ENCODE measurements at places on chromosomes 11 and 22. TPM values are rescaled to one million over a fixed set of nuclear protein-coding genes. Genes with fewer than 3 reads are reported as not detected.

Gene CRYBB3
- total RNA-seq: not detected

- no peak overlapping the region for H3K27ac ChIP-seq
- H3K4me1 ChIP-seq: no peaks in the 10 kb centered on the region
- no peak for DNase-seq
- no peaks in the 10 kb centered on the region for H3K36me3 ChIP-seq
Observed at GRCh38 chr11:92881940-92882450, 87.5 kb upstream of the MTNR1B start.

GRCh38 chr11:61543606-61544306 lies 35.2 kb downstream of the LRRC10B start:
- no peaks in the 10 kb centered on the region for H3K27me3 ChIP-seq
- H3K27ac ChIP-seq: no peak overlapping the region

DNA sequence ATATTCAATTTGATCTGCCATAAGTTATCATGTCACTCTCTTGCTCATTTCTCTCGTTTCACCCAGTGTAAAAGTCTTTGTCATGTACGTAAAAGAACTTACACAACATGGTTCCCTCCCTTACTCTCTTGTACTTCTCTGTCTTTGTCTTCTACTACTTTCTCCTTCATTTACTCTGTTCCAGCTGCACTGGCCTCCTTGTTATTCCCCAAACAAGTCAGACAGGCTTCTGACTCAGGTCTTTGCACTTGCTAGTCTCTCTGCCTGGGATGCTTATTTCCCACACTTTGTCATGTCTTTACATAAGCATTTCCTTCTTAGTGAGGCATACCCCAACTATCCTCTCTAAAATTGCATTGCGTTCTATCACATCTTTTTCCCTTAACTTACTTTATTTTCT lies 117.3 kb downstream of the CYP2R1 start:
- H3K36me3 ChIP-seq: no peaks in the 10 kb centered on the region
- H3K27me3 ChIP-seq: no peaks in the 10 kb centered on the region
- H3K4me3 ChIP-seq: no peak overlapping the region
- no peak overlapping the region for H3K27ac ChIP-seq

- no peak overlapping the region for H3K4me3 ChIP-seq
- H3K4me1 ChIP-seq: no peaks in the 10 kb centered on the region
- no peak for DNase-seq
- H3K27me3 ChIP-seq: no peaks in the 10 kb centered on the region
- no peak overlapping the region for H3K27ac ChIP-seq
- H3K36me3 ChIP-seq: no peaks in the 10 kb centered on the region
Observed at GRCh38 chr11:50098186-50098725, 65.6 kb downstream of the OR4C45 start.

Gene A4GALT
- total RNA-seq: 5.3 TPM

Gene PANX2
- total RNA-seq: 11.2 TPM

DNA sequence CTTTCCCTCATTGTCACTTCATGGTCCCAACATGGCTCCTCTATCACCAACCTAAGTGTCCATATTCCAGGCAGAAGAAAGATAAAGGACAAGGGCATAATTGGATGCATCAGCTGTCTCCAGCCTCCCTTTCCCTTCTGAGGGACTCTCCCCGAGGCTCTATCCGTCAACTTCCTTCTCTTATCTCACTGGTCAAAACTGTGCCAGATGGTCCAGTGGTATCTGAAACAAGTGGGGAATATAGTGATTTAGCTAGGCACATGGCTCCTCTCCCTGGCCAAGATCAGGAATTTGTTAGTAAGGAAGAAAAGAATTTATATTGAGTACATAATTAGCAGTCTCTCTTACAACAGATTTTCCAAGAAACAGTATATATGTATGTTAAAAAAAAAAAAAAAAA lies 12.6 kb upstream of the SPON1 start:
- no peaks in the 10 kb centered on the region for H3K36me3 ChIP-seq
- H3K27ac ChIP-seq: no peak overlapping the region
- peaks cover 14% of the 10 kb centered on the region for H3K27me3 ChIP-seq
- no peak for DNase-seq

Gene MISFA
- 6.0 TPM for total RNA-seq

GRCh38 chr11:44791316-44791925 lies 64.7 kb downstream of the TSPAN18 start:
- no peak overlapping the region for H3K27ac ChIP-seq
- H3K27me3 ChIP-seq: no peaks in the 10 kb centered on the region
- peaks cover 4% of the 10 kb centered on the region for H3K4me1 ChIP-seq
- H3K4me3 ChIP-seq: no peak overlapping the region

GRCh38 chr22:30079952-30080533 lies at the start of gene HORMAD2:
HORMAD2 (plus strand) TSS chr22:30080464; CDS start chr22:30093953, 13,489 bp downstream.
- H3K27ac ChIP-seq: no peak within 1 kb of the TSS
- H3K4me1 ChIP-seq: peaks cover 3% of the 10 kb centered on the region
- H3K4me3 ChIP-seq: no peak within 1 kb of the TSS
- peak; percentile 98 for DNase-seq

GRCh38 chr22:49642331-49642730 lies 185.3 kb downstream of the BRD1 start:
- no peaks in the 10 kb centered on the region for H3K36me3 ChIP-seq
- H3K27ac ChIP-seq: no peak overlapping the region
- no peaks in the 10 kb centered on the region for H3K4me1 ChIP-seq
- no peak overlapping the region for H3K4me3 ChIP-seq
- H3K27me3 ChIP-seq: no peaks in the 10 kb centered on the region

DNA sequence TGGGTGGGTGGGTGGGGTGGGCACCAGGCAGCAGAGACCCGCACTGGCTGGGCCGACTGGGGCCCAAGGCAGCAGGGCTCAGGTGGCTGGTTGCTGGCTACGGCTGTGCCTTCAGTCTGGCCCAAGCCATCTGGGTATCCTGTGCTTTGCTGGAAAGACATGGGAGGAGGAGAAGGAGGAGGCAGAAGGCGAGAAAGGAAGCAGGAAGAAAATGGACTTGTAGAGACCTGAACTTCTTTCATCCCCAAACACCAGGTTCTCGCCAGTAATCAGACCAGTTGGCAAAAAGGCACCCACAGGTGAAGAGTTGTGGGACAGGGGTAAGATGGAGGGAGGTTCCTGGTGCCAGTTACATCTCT lies 78.8 kb downstream of the IGLL1 start:
- H3K36me3 ChIP-seq: no peaks in the 10 kb centered on the region
- no peaks in the 10 kb centered on the region for H3K27me3 ChIP-seq
- H3K4me3 ChIP-seq: no peak overlapping the region
- DNase-seq: no peak
- no peak overlapping the region for H3K27ac ChIP-seq

DNA sequence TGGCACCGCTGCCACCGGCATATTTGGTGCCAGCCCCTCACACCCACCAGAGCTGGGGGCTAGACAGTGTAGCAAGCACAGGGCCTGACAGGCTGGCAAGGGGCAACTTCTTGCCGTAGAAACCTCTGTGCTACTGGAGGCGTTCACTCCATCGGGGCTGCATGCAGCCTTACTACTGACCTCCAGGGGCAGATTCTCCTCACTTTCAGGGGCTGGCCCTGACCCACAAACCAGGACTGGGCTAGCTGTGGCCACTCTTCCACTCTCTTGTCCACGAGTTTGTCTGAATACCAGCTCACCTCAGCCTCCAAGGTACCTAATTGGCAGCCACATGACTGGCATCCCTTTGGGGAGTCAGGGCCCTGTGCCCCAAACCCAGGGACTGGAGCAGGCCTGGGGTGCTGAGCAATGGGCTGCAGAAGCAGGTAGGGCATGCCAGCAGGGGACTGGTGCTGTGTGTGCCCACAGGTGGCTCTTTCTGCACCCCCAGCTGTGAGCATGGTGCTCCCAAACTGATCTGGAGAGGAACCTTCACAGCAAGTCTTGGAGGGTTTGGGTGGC lies 2.1 kb upstream of the LMO1 start:
- H3K4me1 ChIP-seq: peaks cover 3% of the 10 kb centered on the region
- H3K27me3 ChIP-seq: peaks cover 97% of the 10 kb centered on the region
- DNase-seq: peak; percentile 79
- no peaks in the 10 kb centered on the region for H3K36me3 ChIP-seq
- H3K27ac ChIP-seq: no peak overlapping the region
- H3K4me3 ChIP-seq: no peak overlapping the region

DNA sequence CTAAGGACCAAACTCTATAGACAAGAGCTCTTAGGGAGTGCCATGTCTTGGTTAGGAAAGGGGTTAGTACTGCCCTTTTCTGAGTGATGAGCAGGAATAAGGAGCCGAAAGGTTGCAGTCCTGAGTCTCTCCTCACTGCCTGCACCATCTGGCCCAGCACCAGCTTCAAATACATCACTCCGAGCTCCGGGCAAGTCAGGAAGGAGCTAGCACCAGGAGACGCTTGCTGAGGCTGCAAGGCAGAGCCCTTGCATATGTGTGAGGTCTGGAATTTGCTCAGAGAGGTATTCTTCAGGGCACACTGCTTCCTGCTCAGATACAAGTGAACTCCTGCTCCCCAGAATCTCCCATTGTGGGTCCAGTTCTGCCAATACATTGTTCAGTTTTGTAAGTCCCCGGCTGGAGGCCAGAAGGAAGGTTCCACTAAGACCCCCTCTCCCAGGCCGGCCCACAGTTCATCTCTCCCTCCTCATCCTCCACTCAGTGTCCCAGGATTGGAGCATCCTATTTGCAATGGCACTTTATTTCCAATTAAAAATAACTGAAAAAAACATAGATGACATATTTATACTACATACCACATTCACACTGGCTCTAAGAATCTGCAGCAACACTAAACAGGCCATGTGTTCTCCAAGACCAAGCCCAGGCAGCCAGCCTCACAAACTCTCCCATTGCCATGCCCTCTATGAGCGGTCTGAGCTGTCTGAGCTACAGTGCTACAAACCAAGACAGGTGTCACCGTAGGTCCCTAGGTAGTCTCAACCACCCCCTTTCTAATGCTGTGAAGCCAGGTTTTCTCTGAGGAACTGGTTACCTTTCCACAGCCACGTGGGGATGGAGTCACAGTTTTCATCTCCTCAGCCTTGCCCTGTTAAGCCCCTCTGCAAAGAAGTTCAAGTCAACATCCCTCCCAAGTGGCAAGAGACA lies 55.1 kb upstream of the SPATA19 start:
- H3K27me3 ChIP-seq: no peaks in the 10 kb centered on the region
- no peak overlapping the region for H3K27ac ChIP-seq
- DNase-seq: peak; percentile 35
- no peak overlapping the region for H3K4me3 ChIP-seq
- H3K4me1 ChIP-seq: no peaks in the 10 kb centered on the region

- no peaks in the 10 kb centered on the region for H3K36me3 ChIP-seq
- H3K4me1 ChIP-seq: peaks cover 14% of the 10 kb centered on the region
Observed at GRCh38 chr11:86637988-86638387, 34.4 kb downstream of the ME3 start.

- H3K36me3 ChIP-seq: peaks cover 16% of the 10 kb centered on the region
- peaks cover 5% of the 10 kb centered on the region for H3K4me1 ChIP-seq
- no peaks in the 10 kb centered on the region for H3K27me3 ChIP-seq
- H3K4me3 ChIP-seq: no peak overlapping the region
- no peak for DNase-seq
Observed at GRCh38 chr11:110134110-110134509, 40.9 kb downstream of the ZC3H12C start.

- no peaks in the 10 kb centered on the region for H3K36me3 ChIP-seq
- no peak overlapping the region for H3K4me3 ChIP-seq
- no peak overlapping the region for H3K27ac ChIP-seq
- H3K27me3 ChIP-seq: peaks cover 10% of the 10 kb centered on the region
- DNase-seq: peak; percentile 22
Observed at GRCh38 chr22:49228431-49229037, 599.1 kb downstream of the BRD1 start.

GRCh38 chr22:41254230-41254629 lies 13.5 kb upstream of the CHADL start:
- no peaks in the 10 kb centered on the region for H3K4me1 ChIP-seq
- H3K27me3 ChIP-seq: no peaks in the 10 kb centered on the region
- H3K4me3 ChIP-seq: no peak overlapping the region
- H3K27ac ChIP-seq: no peak overlapping the region

DNA sequence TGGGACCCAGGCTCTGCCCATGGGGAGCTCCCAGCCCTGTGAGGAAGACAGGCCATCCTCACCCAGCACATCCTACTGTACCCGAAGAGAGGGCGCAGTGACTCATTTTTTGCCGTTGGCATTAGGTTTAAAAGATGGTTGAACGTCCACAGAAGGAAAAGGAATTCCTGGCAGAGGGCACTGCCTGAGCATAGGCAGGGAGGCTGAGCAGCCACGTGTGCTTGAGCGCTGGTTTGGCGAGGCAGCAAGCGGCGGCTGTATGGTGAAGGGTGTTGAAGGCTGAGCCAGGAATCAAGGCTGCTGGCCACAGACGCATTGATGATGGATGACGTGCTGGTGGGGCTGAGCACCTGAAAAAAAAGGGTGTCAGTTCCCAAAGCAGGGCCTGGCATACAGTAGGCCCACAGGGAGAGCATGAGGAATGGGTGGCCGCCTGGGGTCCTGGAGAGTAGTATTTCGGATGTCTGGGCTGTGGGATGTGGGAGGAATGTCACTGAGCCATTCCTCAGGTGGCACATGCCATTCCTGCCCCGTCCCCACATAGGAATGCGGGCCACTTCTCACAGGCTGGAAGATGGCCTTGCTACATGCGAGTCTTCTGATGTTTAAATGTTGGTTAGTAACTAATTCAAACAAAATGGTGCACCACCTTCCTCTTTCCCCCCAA lies 112.5 kb downstream of the KIAA1671 start:
- H3K27ac ChIP-seq: no peak overlapping the region
- no peaks in the 10 kb centered on the region for H3K27me3 ChIP-seq
- H3K36me3 ChIP-seq: peaks cover 8% of the 10 kb centered on the region
- DNase-seq: no peak

- peaks cover 7% of the 10 kb centered on the region for H3K27me3 ChIP-seq
- H3K4me3 ChIP-seq: no peak overlapping the region
- H3K27ac ChIP-seq: no peak overlapping the region
- no peaks in the 10 kb centered on the region for H3K4me1 ChIP-seq
- no peaks in the 10 kb centered on the region for H3K36me3 ChIP-seq
- DNase-seq: no peak
Observed at GRCh38 chr22:39896313-39896996, 2.9 kb upstream of the ENTHD1 start.

Gene HPS4
- 57.6 TPM for total RNA-seq

GRCh38 chr11:15854245-15854644 lies 502.1 kb downstream of the SOX6 start:
- H3K27ac ChIP-seq: no peak overlapping the region
- H3K4me3 ChIP-seq: no peak overlapping the region
- H3K27me3 ChIP-seq: no peaks in the 10 kb centered on the region
- no peak for DNase-seq
- no peaks in the 10 kb centered on the region for H3K36me3 ChIP-seq

- H3K36me3 ChIP-seq: peaks cover under 1% of the 10 kb centered on the region
- no peaks in the 10 kb centered on the region for H3K27me3 ChIP-seq
- no peak overlapping the region for H3K27ac ChIP-seq
- H3K4me1 ChIP-seq: no peaks in the 10 kb centered on the region
- no peak overlapping the region for H3K4me3 ChIP-seq
Observed at GRCh38 chr11:108751444-108751843, 86.6 kb downstream of the DDX10 start.

- H3K4me1 ChIP-seq: peaks cover 11% of the 10 kb centered on the region
- H3K36me3 ChIP-seq: peaks cover 3% of the 10 kb centered on the region
- H3K27ac ChIP-seq: no peak overlapping the region
- no peak overlapping the region for H3K4me3 ChIP-seq
Observed at GRCh38 chr11:72744474-72744873, 7.7 kb downstream of the ARAP1 start.

- no peak overlapping the region for H3K27ac ChIP-seq
- no peak for DNase-seq
- no peaks in the 10 kb centered on the region for H3K4me1 ChIP-seq
- peaks cover 32% of the 10 kb centered on the region for H3K36me3 ChIP-seq
- no peak overlapping the region for H3K4me3 ChIP-seq
- no peaks in the 10 kb centered on the region for H3K27me3 ChIP-seq
Observed at GRCh38 chr22:43171019-43171491, 15.9 kb downstream of the TTLL12 start.

Measured in endodermal cell (in vitro differentiated cells).